M059J (cell line): ENCODE measurements at places on chromosomes 1 and 21.

DNA sequence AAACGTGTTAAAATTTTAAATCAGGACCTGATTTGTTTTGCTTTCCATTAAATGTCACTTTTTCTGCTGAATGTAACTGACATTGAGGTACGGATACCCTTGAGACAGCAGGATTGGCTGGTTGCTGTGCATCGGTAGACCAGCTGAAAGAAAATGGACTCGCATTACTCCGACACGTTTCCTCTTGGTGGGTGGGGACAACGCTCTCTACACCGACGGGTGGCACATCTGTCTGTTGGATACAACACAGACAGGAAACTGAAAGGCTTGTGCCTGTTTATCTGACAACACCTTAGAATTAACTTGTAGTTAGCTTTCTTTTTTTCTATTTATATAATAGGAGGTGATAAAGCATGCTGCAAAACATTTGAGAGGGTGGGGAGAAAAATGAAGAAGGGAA lies 19.4 kb downstream of the PRPF38A start:
- DNase-seq: no peak

DNA sequence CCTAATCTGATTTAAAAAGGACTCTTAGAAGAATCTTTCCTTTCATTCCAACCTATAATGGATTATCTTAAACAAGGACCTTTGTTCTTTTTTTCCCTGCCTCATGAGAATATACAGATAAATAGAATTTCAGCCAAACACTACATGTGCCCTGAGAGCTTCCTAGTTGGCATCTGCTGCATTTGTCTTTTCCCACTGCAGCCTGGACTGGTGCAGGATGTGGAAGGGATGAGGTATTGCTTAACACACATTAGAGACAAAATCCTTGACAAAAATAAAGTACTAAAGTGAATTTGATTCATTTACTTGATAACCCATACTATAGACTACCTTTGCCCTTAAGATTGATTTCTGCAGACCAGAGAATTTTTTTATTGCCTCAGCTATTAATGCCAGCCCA lies 59.5 kb downstream of the PALMD start:
- DNase-seq: no peak

DNA sequence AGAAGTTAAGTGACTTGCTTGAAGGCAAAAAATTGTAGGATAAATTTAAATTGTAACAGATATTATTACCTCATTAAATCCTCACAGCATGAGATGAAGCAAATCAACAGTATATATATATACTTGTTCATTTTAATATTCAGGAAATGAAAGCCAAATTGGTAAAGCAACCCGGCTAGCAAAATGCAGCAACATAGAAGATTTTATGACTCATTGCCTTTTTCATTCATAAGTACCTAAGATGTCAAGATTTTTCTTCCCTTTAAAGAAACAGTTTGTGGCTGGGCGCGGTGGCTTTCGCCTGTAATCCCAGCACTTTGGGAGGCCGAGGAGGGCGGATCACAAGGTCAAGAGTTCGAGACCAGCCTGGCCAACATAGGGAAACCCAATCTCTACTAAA lies 190.5 kb upstream of the NRIP1 start:
- DNase-seq: no peak

DNA sequence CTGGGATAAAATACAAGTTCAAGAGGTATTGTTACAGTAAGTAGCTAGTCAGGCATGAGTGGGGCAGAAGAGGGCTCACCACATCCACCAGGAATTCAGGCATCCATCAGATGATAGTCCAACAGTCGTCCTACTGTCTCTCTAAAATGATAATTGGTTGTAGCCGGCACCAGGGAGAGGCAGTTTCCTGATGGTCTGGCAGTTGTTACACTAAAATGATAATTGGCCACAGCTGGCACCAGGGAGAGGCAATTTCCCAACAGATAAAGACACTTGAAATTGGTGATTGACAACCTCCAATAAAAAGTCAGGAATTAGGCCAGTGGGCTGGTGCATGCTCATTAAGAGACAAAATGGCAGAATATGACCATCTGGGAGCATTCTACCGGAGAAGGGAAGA lies 545.8 kb downstream of the AMY1C start:
- DNase-seq: no peak

DNA sequence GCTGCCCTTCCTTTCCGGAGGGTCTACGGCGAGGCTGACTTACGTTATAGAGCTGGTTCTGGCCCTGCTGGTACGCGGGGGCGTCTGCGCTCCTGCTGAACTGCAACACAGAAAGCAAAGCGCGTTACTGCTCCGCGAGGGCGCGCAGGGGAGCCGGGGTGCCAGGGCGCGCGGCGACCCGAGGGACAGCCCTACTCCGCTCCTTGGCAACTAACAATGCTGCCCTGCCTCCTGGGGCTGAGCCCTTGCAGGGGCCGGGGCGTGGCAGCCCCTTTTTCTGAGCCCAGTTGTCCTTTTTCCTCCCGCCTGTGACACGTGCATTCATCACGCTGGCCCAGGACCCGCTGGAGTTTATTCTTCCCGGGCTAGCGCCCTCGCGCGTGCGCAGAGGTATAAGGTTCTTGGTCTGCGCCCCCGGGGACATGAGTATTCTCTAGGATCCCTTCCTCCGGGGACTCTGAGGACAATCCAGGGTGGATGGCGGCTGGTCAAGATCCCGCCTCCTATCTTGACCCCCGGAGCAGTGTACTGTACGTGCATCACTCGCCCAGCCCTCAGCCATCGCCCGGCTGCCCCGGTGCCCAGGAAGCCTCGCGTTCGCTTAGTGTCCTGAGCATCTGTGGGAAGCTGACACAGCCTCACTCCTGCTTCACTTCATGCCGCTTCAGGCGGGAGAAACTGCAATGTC lies 78.9 kb downstream of the CD247 start:
- DNase-seq: peak; percentile 60

GRCh38 chr1:151145304-151146071 lies 943 bp downstream of the SEMA6C start:
- peak; percentile 5 for DNase-seq

DNA sequence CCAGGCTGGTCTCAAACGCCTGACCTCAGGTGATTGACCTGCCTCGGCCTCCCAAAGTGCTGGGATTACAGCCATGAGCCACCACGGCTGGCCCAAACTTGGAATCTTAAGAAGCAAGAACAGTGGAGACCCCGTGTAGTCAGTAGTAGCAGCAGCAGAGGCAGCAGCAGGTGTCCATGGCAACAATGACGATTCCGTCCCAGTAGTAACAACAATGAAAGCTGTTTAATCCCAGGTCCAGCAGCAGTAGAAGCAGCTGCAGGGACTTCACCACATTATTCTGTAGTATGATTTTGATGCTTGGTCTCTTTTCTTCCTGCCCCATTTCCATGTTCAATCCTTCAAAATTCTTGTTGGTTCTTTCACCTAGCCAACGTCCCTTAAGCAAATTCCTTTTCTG lies 69.6 kb upstream of the KCTD3 start:
- no peak for DNase-seq

- peak; percentile 45 for DNase-seq
Observed at GRCh38 chr1:20399606-20400180, 86.3 kb downstream of the CAMK2N1 start.

GRCh38 chr1:87717157-87717670 lies 388.5 kb downstream of the LMO4 start:
- DNase-seq: no peak
